Activated gamma-delta T cell treated with anti-CD3 and anti-CD28 coated beads, Interleukin-2, amount 50 U/mL, for 16 hours (primary cell): ENCODE measurements at places on chromosomes 7 and 10.

DNA sequence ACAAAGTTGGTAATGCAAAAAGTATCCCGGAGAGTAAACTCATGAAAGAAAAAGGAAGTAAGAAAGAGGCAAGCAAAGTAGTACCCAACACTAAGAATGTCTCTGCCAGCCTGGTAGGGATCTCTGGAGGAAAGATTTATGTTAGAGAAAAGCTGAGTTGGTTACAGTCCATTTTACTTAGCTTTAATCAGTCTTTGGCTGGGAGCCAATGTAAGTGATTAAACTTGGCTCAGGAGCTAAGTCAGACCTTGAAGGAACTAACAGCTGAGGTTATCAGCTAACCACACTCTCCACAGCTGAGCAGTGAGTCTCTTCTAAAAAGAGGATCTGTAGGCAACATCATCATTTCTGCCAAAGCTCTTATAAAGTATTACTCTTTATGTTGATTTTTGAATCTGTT is 148.0 kb downstream of the ANKRD7 start:
- no peak for DNase-seq

- no peak for DNase-seq
These were observed 25.5 kb downstream of the SLC18A2 start for GRCh38 chr10:117266400-117266799.

- DNase-seq, result no peak
These were observed 80.7 kb downstream of the CUX1 start for GRCh38 chr7:101898106-101898505.

DNA sequence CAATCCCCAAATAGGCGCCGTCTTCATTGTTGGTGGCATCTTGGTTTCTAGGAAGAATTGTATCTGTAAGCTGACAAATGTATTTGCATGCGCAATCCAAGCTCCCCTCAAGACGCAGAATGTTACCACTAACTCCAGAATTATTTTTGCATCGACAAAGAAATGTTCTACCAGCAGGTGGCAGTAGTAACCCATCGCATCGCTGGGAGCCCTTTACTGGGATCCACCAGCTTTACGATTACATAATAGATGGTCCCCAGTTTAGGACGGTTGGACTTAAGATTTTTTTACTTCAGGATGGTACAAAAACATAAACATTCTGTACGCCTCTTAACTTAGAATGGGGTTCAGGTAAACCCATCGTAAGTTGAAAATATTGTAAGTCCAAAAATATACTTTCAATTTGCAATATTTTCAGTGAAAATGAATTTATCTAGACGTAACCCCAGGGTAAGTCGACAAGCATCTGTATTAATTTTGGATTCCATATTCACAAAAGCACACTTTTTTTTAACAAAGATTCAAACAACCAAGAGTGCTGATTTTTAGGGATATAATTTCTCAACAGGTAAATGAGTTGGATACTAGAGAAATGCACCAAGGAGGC is 114.0 kb upstream of the COBL start:
- DNase-seq, result no peak

- peak; percentile 45 for DNase-seq
These were observed 143.8 kb upstream of the TMEM106B start for GRCh38 chr7:12067156-12067831.

GRCh38 chr10:54133203-54133602 is 667.8 kb downstream of the PCDH15 start:
- no peak for DNase-seq

DNA sequence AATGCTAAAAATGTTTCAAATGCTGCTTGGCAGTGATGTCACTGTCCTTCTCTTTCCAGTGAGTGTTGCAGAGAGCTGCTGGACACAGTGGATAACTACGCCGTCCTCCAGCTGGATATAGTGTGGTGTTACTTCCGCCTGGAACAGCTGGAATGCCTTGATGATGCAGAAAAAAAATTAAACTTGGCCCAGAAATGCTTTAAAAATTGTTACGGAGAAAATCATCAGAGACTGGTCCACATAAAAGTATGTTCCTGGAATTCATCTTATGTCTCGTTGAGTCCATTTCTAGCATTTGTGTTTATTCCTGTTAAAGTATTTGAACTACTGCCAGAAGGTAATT is 25.2 kb downstream of the NUB1 start:
- no peak for DNase-seq

GRCh38 chr7:141889321-141889720 is 26.9 kb upstream of the OR9A4 start:
- DNase-seq, result no peak

DNA sequence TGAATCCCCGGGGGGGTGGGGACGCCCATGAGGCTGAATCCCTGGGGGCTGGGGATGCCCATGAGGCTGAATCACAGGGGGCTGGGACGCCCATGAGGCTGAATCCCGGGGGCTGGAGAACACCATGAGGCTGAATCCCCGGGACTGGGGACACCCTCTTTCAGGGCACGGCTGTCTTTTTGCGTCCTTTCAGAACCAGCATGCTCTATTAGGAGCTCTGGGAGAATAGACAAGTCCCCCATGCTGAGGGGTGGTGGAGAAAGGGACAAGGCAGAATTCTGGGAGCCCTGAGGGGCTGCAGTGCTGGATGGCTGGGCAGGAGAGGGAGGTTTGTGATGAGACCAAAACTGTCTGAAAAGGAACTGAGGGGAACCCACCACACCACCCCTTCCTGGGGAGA is 257.3 kb upstream of the TCERG1L start:
- no peak for DNase-seq

DNA sequence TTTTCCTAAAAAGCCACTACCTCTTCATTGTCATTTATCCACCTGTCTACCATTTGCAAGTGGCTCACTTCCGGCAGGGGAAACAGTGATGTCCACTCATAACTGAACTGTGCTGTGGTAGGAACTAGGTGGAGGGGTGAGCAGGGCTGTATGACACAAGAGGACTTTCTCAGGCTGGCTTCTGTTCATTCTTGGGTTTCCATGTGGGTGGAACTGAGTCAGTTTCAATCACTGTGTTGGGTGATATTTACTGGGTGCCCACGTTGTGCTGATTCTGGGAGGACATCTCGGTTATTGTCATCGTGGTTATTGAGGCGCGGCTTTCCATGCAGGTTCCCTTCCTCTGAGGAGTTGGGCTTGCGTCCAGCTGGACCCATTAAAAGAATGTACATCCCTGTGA is 38.8 kb downstream of the RAMP3 start:
- DNase-seq, result no peak

GRCh38 chr7:25949736-25950487 is 202.1 kb upstream of the NFE2L3 start:
- no peak for DNase-seq

DNA sequence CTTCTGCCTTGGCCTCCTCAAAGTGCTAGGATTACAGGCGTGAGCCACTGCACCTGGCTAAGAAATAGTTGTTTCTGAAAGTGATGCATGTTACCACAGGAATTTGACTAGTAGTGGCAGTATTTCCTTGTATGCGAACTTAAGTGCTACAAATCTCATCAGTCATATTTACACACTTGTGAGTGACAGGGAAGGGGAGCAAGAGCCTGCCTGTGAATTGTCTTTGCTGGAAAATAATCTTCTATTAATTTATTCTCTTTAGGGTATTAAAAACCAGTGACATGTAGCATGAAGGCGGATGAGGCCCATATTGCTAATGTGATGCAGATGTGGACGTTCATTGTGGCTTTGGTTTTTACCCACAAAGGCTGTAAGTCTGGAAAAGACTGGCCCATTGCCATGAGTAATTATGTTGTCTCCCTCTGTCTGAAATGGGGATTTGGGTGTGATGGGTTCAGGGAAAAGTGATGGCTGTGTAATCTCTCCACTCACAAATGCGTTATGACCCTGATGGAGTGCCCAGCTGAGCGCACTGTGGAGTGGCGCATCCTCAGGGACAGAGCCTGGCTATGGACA is 97.6 kb downstream of the CCNY start:
- no peak for DNase-seq

DNA sequence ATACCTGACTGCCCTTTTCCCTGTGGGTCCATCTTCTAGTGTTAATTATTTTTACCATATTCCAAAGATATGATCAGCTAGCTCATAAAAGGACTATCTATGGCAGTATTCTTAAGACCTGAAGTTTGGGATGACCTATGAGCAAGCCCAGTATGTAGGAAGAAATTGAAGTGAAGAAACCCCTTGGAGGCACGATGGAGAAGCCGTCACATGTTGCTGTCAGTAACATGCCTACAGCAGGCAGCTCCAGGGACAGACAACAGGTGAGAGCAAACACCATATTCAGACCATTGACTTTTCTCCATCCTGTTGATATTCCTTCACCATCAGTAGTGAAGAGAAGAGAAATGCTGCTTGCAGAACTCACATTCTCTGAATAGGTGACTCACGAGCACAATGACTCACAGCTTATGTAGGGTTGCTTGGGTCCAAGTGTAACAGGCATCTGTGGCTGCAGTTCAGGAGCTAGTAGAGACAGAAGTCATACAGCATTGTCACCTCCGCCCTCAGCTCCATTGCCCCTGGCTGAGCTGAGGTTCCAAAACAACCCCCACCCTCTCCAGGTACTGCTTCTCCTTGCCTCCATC is 8.4 kb upstream of the LYZL2 start:
- DNase-seq, result no peak

DNA sequence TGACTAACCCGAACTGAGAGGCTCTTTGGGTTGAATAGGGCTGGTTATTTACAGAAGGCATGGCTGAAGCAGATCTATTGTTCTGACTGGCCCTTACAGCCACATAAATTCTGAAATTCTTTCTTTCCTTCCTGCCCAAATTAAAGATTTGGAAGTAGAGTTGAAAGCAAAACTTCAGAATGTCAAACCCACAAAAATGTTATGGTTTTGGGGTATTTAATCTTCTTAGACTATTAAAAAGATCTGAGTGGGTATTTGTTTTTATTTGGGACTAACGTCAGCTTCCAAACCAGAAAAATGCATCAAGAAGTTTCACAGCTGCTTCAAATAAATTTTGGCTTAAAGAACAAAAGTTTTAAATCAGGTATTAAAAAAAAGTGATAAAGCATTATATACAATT is 124.5 kb downstream of the AHR start:
- DNase-seq, result no peak

- no peak for DNase-seq
These were observed 395.5 kb downstream of the SUGCT start for GRCh38 chr7:40530292-40530691.

DNA sequence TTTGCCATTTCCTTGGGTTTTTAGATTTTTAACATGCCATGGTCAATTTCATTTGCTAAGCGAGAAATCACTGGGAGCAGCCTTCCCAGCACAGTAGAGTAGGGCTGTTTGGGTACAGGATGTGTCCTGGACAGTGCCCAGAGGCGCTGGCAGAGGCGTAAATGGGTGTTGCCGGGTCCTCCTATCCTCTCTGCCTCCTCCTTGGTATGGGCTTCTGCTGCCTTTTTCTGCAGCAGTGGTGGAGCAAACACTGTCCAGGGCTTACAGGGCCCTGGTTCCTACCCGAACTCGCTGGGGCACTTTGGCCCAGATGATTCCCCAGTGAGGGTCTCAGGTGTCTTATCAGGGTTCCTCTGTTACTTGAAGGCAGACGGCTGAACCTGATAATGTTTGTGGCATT is 298.3 kb downstream of the RPS24 start:
- DNase-seq, result no peak

GRCh38 chr7:69994218-69994617 is 395.9 kb downstream of the AUTS2 start:
- DNase-seq, result no peak

GRCh38 chr10:129730272-129730992 is 233.6 kb downstream of the EBF3 start:
- no peak for DNase-seq

GRCh38 chr7:64685741-64686140 is 19.8 kb downstream of the ZNF107 start:
- no peak for DNase-seq

DNA sequence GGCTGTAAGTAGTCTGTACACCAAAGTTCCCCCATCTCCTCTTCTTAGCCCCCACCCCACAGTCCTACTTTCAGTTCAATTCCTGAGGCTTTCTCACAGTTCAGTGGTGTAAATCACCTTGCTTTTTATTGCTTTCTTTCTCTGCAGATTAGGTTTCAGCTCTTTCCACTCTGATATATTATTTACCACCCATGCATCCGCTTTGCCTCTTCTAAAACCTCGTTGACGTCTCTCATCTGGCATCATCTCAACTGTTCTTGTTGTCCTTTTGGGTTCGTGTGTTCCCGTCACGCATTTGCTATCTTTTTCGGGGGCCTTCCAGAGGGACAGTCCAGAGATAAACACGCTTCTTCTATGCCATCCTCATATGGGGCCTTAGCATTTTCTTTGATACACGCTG is 597.9 kb upstream of the DPP6 start:
- DNase-seq, result no peak

DNA sequence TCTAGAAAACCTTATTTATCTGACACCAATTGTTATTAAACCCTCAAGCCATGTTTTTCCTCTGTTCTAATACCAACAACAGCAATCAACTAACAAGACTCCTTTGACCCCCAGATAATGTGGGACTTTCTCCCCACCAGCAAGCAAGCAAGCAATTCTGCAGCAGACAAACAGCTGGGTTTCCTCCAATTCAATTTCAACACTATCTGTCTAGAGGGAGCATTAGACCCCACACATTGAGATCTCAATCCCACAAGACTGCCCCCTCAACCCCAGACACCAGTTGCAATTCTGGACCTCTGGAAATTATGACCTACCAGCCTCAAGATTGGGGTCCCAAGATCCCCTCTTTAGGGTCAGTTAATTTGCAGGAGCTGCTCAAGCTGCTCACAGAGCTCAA is 89.4 kb upstream of the TMEM26 start:
- no peak for DNase-seq

DNA sequence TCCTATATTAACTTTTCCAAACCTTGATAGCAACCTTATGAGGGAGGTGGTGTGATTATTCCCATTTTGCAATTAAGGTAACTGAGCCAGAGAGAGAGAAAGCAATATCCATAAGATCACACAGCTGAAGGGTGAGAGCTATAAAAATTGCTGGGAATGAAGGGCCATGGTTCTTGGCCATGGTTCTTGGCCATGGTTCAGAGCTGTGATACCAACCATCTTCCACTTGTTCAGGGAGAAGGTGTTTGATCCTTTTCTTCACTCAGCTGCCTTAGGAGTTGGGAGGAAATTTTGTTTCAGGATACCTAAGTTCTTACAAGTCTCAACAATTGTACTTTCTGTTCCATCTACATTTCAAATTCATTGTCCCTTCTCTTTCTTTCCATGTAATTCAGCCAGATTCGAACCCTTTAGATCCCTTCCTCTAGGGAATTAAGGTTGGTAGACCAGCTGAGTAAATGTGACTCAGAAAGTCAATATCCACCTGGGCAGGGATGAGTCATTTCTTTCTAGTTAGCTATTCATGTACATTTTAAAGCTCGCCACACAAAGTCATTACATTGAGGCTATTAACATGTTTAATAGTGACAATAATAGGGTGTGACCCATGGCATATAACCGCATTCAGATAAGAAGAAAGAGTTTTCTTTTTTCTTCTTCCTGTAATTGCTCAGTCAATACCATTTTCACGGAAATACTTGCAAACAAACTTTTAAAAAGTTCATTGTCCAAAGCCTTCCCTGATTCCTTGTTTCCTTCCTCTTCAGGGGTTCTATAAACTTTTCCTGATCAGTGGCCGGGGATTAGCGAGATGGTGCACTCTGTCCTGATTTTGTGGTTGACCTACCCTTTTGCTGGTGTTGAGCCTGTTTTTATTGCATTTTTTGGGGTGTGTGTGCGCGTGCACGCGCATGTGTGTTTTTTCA is 143.4 kb downstream of the TCF7L2 start:
- DNase-seq, result no peak

GRCh38 chr10:9285690-9286089 is 1231.2 kb downstream of the GATA3 start:
- DNase-seq, result no peak

GRCh38 chr10:62652114-62652513 is 152.4 kb upstream of the ADO start:
- no peak for DNase-seq
